ENCODE measurements at places on chromosomes 2 and 18.

GRCh38 chr18:59182673-59183072 lies 37.3 kb upstream of the GRP start:
- DNase-seq = no peak

DNA sequence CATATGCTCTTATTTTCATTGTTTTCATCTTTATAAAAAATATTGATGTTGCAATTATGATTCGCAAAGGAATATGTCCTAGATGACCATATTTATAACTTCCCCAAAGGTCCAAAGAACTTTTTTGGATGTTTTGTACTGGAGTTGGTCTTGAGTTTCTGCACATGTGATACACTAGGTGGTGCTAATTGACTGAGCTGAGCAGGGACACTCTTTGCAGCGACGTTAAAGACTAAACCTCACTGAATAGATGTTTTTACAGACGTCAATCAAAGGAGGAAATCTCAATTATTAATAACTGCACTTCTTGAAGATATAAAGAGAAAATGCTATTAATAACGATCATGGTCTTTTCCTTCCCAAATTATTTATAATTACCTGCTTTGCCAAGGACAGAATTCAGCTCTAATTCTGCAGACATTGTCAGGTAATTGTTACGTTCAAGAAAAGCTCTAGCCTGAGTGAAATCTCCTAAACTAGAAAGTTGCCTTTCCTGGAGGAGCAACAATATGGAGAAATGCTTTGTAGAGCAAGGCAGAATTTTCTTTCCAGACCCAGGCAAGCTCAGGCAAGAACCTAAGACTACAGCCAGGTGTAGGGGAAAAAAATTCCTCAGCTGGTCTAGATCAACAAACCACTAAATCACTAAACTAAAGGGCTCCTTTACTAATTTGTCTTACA lies 119.3 kb upstream of the RBBP8 start:
- DNase-seq = no peak

DNA sequence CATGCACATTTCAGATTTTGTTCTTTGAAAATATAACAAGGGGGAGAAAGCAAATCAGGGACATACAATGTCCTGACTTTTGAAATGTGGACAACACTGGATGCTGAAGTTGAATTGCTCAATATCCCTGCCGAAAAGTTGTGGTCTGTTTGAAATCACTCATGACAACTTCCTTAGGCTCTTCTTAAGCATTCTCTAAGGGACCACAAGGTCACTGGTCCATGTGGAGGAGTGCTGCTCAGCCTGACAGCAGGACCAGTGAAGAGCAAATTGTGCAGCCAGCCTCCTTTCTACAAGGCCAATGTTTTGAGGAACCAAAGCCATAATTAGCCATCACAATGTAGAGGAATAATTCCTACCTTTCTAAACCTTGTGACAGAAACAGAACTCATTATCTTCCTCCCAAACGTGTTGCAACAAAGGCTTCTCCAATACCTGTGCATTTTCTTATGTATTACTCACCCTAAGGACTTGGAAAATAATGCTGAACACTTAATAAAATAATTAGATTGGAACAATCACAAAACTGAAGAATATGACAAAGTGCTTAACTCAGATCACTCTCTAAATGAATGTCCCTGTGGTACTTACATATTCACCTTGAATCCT lies 1477.6 kb upstream of the NXPH2 start:
- DNase-seq = no peak

DNA sequence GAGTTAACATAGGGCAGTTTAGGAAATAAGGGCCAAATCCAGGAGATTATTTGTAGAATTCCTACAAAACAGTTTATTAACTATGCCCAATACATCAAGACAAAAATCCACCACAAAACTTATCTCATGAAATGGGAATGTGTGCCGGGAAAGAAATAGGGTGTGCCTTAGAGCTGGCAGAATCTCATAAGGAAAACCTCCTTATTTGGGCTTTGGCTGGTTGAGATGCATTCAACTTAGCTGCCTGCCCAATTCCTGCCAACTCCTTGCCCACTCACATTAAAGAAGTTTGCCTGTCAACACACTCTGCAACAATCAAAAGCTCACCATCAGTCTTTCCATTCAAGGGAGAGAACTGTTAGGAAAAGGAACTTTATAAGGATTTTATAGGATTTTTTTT lies 500.6 kb downstream of the SATB2 start:
- DNase-seq = no peak

DNA sequence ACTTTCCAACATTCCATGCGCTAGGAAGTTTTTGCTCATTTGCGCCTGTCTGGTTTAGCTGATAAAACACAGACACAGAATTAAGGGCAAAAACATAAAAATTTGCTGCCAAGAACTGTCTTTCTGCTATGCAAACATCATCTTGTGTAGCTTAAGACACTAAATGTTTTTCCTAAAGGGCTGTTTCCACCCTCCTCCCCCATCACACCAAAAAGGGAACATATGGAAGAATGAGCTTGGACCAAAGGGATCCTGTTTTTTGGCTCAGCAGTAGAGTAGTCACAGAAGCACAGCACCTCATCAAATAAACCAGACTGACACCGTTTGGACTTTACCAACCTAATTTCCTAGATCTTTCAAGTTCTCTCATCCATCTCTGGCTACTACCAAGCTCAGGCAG lies 210.1 kb downstream of the ZNF521 start:
- DNase-seq = no peak

- no peak for DNase-seq
Measured at GRCh38 chr2:240874715-240875227, 6.1 kb downstream of the AGXT start.

GRCh38 chr2:153145470-153145978 lies 333.0 kb downstream of the RPRM start:
- DNase-seq = no peak

DNA sequence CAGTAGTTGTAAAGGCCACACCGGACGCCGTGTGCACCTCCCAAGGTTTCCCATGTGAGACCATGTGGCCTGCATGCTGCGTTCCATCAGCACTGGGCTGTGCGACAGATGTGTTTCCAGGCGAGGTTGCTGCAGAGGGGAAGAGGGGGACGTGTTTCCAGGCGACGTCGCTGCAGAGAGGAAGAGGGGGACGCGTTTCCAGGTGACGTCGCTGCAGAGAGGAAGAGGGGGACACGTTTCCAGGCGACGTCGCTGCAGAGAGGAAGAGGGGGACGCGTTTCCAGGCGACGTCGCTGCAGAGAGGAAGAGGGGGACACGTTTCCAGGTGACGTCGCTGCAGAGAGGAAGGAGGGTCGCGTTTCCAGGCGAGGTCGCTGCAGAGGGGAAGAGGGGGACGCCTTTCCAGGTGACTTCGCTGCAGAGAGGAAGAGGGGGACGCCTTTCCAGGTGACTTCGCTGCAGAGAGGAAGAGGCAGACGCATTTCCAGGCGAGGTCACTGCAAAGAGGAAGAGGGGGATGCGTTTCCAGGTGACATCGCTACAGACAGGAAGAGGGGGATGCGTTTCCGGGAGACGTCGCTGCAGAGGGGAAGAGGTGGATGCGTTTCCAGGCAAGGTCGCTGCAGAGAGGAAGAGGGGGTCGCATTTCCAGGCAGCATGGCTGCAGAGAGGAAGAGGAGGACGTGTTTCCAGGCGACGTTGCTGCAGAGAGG lies 24.5 kb downstream of the NFATC1 start:
- DNase-seq = no peak

Data from H1 (cell line).